Tongue (tissue), 3 donors: ENCODE measurements at places on chromosomes 12 and 14. TPM values are rescaled to one million over a fixed set of nuclear protein-coding genes. Genes with fewer than 3 reads are reported as not detected.
A peak's percentile ranks its signal among the peaks of the same experiment; 100 is the strongest.

PPM1H gene
- total RNA-seq: 4.5 TPM

HOXC9 gene
- not detected for total RNA-seq

AQP6 gene
- total RNA-seq: 0.10 TPM

ELK3 gene
- 34.3 TPM for total RNA-seq

BEST3 gene
- total RNA-seq: 72.2 TPM

SRRM4 gene
- total RNA-seq: 0.31 TPM

DIP2B gene
- total RNA-seq: 40.8 TPM

AKAP3 gene
- total RNA-seq: 0.21 TPM

GNB3 gene
- 5.8 TPM for total RNA-seq

- no peak for DNase-seq
These were observed 266.7 kb downstream of the ALG10 start for GRCh38 chr12:34288963-34289345.

- DNase-seq: no peak
These were observed 35.7 kb downstream of the IQSEC3 start for GRCh38 chr12:101969-102878.

GRCh38 chr14:95163132-95163531 is 5.8 kb upstream of the DICER1 start:
- no peak for DNase-seq

- no peak for DNase-seq
These were observed 55.8 kb downstream of the MAP3K9 start for GRCh38 chr14:70753518-70753953.

GRCh38 chr12:116677202-116677661 is 60.6 kb downstream of the SPRING1 start:
- DNase-seq: no peak

GRCh38 chr12:100995201-100995600 is 200.6 kb downstream of the ANO4 start:
- no peak for DNase-seq

DNA sequence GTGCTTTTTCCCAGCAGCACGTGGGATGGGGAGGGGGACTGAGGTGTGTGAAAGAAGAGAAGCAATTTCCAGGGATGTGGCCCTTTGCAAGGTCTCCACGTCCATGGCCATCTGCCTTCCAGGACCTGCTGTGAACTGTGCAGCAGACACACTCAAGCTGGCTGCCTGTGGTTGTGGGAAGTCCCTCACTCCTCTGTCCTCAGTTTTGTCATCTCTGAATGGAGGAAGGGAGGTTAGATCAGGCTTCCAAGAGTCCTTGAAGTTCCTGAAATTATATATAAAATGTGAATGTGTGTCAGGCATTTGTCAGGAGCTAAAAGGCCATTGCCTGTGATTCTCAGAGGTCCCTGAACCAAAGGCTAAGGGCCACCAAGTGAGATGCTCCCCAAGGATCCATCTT is 328.2 kb downstream of the CACNA1C start:
- DNase-seq: no peak

GRCh38 chr12:104507672-104508071 is 50.9 kb downstream of the CHST11 start:
- no peak for DNase-seq

DNA sequence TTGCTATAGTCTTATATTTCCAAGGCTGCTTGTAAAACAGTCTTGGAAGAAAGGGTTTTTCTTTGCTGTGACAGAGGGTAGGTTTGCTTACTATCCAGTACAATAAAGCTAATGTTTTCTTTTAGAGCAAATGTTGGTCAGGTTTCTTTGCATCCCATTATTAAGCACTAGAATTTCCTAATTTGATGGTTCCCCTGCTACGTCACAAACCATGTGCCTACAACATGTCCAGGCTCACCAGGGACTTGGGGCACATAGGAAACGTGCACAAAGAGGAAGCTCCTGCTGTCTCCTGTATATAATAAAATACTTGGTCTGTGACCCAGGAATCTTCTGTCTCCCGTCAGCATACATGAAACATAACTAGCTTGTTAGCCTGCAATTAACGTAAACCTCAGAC is 486.3 kb upstream of the LRFN5 start:
- DNase-seq: no peak

GRCh38 chr12:65828711-65829339 is 4.5 kb downstream of the HMGA2 start:
- no peak for DNase-seq

GRCh38 chr14:55539975-55540374 is 40.0 kb upstream of the KTN1 start:
- no peak for DNase-seq

DNA sequence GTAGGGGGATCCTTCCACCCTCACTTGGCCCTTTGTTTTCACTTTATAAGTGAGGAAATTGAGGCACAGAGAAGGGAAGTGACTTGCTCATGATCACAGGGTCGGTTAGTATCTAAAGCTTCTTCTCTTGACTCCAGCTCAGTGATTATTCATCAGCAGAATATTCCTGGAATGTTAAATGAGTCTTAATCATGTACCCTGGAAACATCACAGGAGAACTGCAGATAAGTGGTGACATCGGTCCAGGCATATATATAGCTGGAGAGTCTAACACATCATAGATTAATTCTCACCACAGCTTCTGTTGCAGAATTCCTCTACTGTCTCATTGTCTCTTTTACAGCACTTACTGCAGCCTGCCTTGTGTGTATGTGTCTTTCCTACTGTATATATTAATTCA is 69.9 kb downstream of the PAH start:
- no peak for DNase-seq

GRCh38 chr14:102323102-102323501 is 3.6 kb downstream of the ZNF839 start:
- peak; percentile 61 for DNase-seq

- DNase-seq: no peak
These were observed 78.4 kb downstream of the PAPOLA start for GRCh38 chr14:96580566-96580965.

DNA sequence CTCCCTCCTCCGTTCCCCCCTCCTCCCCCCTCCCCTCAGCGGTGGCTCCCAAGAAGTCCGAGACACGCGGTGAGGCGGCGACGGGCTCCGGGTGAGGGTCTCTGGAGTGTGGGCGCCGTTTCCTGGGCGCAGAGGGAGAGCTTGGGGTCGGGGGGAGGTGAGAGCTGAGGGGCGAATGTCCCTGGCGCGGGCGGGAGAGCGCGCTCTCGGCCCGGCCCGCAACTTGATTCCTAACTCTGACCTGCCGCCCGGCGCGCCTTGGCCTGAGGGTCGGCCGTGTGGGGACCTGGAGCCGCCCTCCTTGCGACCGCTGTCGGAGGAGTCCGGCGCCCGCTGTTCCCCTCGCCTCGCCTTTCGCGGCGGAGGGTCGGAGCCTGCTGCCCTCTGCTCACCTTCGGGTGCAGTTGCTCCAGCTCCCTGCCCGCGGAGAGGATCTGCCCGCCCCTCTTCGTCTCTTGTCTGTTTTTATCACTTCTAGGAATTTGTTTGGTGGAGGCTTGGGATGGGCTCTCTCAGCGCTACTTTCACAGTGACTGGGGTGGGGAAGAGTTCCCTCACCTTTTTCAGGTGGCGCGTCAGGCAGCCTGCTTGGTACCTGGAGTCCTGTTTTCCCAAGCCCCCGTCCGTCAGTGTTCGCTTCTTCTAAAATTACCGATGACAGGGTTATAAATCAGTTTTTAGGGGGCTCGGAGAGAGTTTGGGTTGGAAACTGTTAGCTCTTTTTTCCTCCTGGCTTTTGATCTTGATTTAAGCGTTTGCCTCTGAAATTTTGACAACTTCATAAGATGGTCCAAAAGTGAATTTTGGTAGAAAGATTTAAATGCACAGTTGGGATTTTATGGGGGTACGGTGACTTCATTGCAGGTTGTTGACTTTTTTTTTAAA is 495 bp downstream of the ADIPOR2 start:
- DNase-seq: no peak

DNA sequence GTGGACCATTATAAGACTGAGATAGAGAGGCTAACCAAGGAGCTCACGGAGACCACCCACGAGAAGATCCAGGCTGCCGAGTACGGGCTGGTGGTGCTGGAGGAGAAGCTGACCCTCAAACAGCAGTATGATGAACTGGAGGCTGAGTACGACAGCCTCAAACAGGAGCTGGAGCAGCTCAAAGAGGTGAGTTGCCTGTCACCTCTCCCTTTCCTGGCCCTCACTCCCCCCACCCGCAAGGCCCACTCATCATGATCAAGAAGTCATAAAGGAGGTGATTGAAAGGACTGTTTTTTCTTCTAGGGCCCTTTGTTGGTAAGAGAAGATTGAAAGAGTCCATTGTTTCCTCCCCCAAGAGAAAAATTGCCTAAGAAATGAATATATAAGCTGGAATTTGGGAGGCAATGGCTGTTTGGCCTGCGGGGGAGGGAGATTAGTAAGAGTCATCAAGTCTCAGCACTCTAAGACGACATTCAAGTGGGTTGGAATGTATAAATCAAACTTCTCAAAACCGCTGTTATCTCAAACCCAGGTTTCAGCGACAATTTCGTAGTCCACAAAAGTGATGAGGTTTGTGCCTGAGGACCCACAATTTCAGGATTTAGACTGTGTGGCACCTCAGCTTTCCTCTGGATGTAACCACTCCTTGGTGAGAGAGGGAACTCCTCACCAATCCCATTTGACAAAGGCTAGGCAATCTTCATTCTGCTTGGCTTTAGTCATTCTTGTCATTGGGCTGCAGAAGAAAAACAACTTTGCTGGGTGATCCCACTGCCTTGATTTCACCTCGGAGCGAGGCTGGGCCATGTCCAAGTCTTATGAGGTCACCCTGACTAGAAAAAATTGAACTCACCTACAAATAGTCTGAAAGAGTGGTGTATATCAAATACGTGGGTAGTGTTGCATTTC is 966 bp downstream of the BICD1 start:
- peak; percentile 47 for DNase-seq

DNA sequence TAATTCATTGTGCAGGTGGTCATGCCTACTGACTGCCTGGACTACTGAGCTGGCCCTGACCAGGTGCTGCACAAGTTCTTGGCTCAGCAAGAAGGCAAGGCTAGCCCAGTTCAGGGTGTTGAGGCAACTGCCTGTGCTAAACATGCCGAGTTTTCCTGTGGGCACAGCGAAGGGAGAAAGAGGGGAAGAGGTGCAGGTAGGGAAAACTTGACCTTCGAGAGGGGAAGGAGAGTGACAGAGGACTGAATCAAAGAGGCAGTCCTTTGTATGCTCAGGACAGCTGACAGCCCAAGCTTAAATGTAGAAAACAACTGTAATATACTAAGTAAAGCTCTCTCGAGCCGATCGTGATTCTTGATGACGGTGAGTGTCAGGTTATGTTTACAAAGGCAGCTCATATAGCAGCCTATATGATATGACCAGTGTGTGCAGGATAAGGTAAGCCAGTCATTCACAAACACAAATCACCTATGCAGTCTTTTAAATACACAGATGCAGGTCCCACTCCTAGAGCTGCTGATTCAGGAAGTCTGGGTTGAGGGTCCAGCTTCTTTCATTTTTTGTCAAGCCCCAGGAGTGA is 2.6 kb downstream of the IRAK3 start:
- DNase-seq: no peak

- DNase-seq: no peak
These were observed 21.9 kb upstream of the MAP1LC3B2 start for GRCh38 chr12:116537101-116537904.

DNA sequence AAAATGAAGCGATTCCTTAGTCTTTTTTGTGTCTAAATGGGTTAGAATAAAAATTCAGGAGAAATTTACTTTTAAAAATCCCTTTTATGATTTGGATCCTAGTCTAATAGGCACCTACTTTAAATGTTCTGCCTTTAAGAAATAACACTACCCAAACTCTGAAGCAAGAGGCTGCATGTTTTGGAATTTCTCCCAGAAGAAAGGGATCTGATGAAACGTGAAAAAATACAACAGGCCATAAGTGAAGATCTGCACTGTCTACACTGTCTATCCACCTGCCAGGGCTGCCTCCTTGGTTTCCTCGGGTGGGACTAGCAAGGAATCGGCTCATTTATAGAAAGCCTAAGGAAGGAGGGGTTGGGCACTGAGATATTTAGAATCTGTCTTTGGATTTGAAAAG is 22.1 kb downstream of the ACVR1B start:
- no peak for DNase-seq

DNA sequence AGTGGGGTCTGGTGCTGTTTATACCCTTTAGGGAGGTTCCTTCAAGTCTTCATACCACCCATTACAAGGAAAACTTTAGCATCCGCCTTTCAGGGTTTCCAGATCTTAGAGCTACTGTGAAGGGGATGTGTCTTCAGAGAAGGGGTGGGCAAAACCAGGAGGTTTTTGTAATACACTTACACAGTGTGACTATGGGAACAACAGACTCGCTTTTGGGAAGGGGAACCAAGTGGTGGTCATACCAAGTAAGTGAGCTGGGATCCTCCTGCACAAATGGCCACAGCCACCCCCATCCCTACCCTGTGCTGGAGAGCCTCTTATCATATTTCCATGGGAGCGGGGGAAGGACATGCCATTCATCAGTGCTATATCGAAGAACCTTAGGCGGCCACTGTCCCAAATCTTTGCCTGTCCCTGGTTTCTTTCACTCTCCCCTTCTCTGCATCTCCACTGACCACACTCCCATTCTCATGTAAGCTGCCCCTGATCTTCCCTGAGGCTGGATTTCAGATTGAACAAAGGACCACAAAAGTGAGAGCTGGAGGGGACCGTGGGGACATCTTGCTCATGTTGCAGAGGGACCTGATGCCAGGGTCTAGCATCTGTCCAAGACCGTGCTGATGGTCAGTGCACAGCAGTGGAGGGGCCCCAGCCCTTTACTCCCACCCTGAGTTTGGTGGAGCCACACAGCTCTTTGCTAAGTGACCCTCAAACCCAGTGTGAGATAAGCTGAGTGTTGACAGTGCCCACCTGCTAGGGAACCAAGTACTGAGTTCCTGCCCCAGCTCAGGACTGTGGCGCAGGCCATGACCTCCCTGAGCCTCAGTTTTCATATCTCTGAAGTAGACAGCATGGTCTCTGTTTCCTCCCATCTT is 51.4 kb downstream of the DAD1 start:
- no peak for DNase-seq

GRCh38 chr12:80565271-80565670 is 121.2 kb downstream of the PTPRQ start:
- peak; percentile 92 for DNase-seq

- peak; percentile 11 for DNase-seq
These were observed 2.4 kb upstream of the PAX9 start for GRCh38 chr14:36659010-36659821.

- no peak for DNase-seq
These were observed 414.0 kb downstream of the CCDC91 start for GRCh38 chr12:28604240-28604639.

DNA sequence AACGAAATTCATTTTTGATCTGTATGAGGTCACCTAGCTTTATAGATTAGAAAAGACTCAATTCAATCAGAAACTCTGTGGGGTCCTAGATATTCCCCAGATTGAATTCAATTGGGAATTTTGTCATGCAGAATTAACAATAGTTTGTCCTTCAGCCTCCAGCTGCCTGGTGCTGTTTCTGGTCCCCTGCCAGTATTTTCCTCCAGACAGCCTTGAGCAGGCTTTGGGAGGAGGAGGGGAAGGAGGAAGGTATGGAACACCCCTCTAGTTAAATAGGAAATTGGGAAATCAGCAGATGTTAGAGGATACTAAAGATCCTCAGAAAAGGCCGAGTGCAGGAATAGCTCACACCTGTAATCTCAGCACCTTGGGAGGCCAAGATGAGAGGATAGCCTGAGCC is 10.6 kb downstream of the GRIP1 start:
- peak; percentile 29 for DNase-seq
